ENCODE measurements at places on chromosomes 2 and 18.

DNA sequence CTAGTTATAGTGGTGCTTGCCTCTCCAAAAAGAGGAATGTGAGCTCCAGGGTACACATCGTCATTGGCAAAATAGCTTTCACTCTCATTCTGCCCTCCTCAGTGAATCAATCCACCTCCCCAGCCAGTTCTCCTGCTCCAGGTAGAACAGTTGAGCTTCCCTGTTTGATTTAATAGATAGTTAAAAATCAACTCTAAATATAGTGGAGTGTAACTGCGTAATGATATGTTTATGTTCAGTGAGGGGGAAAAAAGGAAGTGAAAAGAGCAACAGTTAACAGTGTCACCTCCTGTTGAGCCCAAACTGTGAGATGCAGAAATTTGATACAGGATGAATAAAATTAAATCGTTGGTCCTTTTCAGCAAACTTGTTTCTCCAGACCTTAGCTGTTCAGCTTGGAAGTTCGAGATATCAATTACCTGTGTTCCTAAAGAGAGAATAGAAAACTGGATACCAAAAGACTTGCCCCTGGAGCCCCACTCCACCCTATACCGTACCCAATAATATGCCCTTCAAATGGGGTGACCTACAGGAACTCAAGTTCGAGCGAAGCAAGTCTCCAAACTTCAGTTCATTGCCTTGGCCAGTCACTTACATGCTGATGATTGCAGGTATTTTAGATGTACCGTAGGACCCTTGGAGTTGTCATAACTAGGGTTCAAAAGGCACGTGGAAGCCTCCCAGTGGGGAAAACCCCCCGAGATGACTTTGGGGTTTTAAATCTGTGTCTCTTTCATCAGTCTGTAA is 708.4 kb downstream of the RNF144A start:
- H3K4me3 ChIP-seq, result no peak overlapping the region
- no peaks in the 10 kb centered on the region for H3K36me3 ChIP-seq
- H3K27ac ChIP-seq, result no peak overlapping the region
- no peak for DNase-seq
- H3K27me3 ChIP-seq, result no peaks in the 10 kb centered on the region

DNA sequence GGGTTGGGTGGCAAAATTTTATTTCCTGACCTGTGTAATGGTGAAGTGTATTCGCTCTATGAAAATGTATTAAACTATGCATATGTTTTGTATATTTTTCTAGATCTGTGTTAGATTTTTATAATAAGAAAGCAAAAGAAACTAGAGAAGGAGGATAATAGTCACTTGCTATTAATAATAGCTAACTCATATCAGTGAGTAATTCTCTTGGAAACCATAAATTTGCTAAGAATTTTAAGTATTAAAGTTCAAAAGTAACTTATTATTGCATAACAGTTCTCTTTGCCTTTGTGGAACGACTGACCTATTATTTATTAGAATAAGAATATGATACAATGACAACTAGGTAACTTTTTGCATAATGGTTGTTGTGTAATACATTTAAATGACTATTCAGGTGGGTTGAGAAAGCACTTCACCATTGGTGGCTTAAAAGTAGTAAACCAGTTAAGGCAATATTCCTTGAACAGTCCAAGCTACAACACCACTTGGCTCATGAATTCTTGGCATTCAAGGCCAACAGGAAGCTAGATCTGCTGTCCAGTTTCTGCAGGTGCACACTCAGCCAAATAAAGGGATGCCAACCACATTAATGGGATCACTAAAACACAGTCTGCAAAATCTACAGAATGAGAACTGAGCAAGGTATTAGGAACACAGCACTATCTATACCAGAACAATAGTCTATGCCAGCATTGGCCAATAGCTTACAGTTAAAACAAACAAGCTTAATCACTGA is 921.3 kb downstream of the CPS1 start:
- H3K4me1 ChIP-seq, result no peaks in the 10 kb centered on the region
- no peaks in the 10 kb centered on the region for H3K36me3 ChIP-seq
- H3K27ac ChIP-seq, result no peak overlapping the region
- no peak for DNase-seq

- no peaks in the 10 kb centered on the region for H3K27me3 ChIP-seq
- no peak overlapping the region for H3K4me3 ChIP-seq
- peaks cover 14% of the 10 kb centered on the region for H3K36me3 ChIP-seq
Observed at GRCh38 chr2:9613291-9613690, 17.5 kb downstream of the YWHAQ start.

DNA sequence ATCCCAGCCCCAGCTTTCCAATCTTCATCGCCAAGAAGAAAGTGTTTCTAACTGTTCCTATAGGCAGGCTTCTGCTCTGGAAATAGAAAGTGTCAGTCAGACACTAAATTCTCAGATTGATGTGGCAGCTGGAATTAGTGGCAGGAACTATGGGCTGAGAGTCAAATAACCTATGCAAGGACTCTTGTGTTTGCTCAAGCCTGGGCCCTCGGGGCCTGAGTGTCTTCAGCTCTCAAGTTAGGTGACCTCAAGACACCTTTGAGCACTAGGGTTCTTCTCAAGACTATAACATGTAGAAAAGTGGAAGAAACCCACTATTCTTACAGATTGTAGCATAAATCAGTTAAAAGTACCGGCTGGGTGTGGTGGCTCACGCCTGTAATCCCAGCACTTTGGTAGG is 694.5 kb downstream of the RNF144A start:
- H3K36me3 ChIP-seq, result no peaks in the 10 kb centered on the region
- H3K4me1 ChIP-seq, result peaks cover 38% of the 10 kb centered on the region
- no peak for DNase-seq
- H3K4me3 ChIP-seq, result no peak overlapping the region
- peak overlapping the region; percentile 28 for H3K27ac ChIP-seq

GRCh38 chr2:71759060-71759459 is 305.7 kb downstream of the DYSF start:
- no peaks in the 10 kb centered on the region for H3K4me1 ChIP-seq
- DNase-seq, result no peak
- no peak overlapping the region for H3K27ac ChIP-seq
- H3K36me3 ChIP-seq, result no peaks in the 10 kb centered on the region
- H3K4me3 ChIP-seq, result no peak overlapping the region

DNA sequence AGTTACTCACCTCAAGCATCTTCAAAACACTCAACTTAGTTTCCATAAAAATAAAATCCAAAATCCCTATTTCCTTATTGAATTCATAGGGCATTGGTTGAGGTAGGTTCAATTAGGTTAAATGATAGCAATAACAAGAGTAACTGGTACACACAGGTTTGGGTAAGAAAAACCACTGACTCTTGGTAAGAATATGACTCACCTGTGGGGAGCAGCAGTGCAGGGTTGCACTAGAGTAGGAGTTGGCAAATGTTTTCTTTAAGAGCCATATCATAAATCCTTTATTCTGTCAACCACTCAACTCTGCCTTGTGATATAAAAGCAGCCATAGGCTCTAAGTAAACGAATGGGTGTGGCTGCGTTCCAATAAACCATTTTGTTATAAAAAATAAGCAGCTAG is 71.4 kb upstream of the CDH20 start:
- no peak for DNase-seq
- no peak overlapping the region for H3K27ac ChIP-seq
- no peaks in the 10 kb centered on the region for H3K36me3 ChIP-seq
- H3K4me1 ChIP-seq, result no peaks in the 10 kb centered on the region

DNA sequence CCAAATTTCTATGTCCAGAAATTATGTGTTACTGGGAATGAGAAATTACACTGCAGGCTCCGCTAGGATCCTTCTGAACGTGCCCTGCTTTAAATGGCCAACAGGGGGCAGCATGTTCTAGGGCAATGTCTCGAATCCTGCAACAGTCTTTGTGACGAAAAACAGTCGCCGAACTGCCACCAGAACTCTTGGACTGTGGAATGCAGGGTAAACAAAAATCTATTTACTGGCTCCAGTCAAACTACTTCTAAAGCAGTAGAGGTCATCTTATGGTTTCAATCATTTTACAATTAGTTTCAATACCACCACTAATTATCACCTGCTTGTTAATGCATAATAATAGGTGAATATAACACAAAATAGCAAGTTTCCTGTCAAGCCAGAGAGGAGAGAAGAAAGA is 9.8 kb upstream of the ZNF397 start:
- no peaks in the 10 kb centered on the region for H3K27me3 ChIP-seq
- peak overlapping the region; percentile 94 for H3K27ac ChIP-seq
- H3K4me3 ChIP-seq, result peak overlapping the region; percentile 71
- DNase-seq, result peak; percentile 77

DNA sequence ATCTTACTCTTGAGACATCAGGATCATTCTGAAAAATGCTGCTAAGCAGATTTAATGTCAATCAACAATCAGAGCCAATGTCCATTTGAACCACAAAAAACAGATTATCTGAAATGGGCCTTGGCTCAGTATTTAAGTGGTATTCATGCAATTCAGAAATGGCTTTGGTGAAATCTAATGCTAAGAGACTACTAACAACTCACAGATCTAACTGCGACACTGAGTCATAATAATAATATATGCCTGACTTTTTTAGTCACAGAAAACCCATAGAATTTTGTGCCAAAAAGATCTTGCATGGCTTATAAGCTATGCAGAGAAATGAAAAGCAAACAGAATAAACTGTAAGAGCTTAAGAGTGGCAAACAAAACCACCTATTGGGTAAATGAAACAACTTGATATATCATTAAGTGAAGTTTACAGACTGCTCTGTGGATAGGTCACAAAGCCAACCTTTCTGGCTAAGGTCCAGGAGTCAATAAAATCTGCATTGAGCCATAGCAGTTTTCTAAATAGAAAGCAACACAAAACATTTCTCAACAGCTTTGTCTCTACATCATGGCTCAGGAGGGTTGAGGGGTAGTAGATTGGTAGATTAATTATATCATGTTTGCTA is 234.3 kb downstream of the LRATD1 start:
- no peaks in the 10 kb centered on the region for H3K27me3 ChIP-seq
- H3K4me3 ChIP-seq, result no peak overlapping the region
- H3K36me3 ChIP-seq, result no peaks in the 10 kb centered on the region

GRCh38 chr2:108271691-108272253 is 16.9 kb upstream of the SULT1C2 start:
- no peaks in the 10 kb centered on the region for H3K4me1 ChIP-seq
- no peaks in the 10 kb centered on the region for H3K36me3 ChIP-seq
- no peak for DNase-seq
- no peaks in the 10 kb centered on the region for H3K27me3 ChIP-seq

DNA sequence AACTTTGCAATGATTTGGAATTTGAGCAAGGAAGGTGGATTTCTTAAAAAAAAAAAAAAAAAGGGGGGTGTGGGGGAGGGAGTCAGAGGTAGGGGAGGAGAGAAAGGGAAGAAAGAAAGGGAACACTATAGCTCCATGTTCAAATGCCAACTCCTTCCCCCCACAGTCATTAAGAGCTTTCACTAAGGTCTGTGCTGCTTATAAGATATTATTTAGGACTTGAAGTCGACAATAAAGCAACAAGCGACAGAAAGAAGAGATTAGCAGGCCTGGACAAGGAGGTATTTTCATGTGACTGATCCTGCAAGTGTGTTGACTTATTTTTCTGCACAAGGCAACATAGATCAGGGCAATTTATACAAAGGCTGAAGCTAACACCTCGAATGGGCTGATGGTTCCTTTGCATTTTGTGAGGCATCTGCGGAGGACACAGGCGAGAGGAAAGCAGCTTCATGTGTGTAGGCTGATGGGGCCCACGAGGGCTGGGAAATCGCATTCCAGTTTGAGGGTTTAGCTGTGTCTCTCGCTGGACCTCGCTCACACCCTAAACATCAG is 382.0 kb downstream of the SOX11 start:
- H3K36me3 ChIP-seq, result no peaks in the 10 kb centered on the region
- peaks cover 93% of the 10 kb centered on the region for H3K4me1 ChIP-seq
- no peaks in the 10 kb centered on the region for H3K27me3 ChIP-seq
- peak overlapping the region; percentile 88 for H3K27ac ChIP-seq
- no peak for DNase-seq
- peak overlapping the region; percentile 83 for H3K4me3 ChIP-seq

Data from neural crest cell (in vitro differentiated cells).